ENCODE measurements at places on chromosomes 3 and 15.
A peak's percentile ranks its signal among the peaks of the same experiment; 100 is the strongest.

- peak; percentile 61 for DNase-seq
Measured at GRCh38 chr3:58528629-58529028, 8.4 kb downstream of the ACOX2 start.

- DNase-seq = no peak
Measured at GRCh38 chr3:132145833-132146232, 111.0 kb upstream of the CPNE4 start.

- DNase-seq = no peak
Measured at GRCh38 chr3:190210608-190211007, 89.9 kb upstream of the P3H2 start.

DNA sequence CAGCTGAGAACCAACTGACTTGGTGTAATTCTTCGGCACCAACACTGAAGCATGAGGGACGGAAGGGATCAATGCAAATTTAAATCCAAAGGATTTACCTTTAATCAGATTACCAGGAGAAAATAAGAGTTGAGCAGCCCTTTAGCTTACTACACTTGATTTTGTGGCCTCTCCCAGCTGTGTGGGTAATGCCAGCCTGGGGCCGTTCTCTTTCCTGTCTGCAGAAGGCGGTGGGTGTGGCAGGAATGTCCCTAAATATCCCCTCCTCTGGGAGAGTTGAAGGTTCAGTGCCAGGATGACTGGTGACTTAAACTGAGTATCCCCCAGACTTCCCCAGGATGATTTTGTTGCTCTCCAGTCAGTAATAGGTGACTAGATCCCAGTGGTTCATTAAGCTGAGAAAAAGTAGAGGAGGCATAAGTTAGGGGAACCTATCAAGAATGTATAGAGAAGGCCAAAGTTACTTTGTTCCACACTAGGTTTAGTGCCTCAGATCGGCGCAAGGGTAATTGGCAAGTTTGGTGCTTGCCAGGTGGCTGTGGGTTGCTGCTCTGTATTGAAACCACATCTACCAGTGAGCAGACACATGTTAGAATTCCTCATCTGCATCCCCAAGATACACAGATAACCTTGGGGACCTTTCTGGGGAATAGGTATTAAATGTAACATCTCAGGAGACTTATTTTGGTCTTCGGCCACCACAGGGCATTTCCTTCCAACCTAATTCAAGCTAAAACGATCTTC is 23.1 kb downstream of the MAPKBP1 start:
- no peak for DNase-seq

GRCh38 chr3:149848238-149848637 is 35.2 kb downstream of the RNF13 start:
- DNase-seq = no peak

- DNase-seq = no peak
Measured at GRCh38 chr15:67134067-67134838, 68.9 kb downstream of the SMAD3 start.

DNA sequence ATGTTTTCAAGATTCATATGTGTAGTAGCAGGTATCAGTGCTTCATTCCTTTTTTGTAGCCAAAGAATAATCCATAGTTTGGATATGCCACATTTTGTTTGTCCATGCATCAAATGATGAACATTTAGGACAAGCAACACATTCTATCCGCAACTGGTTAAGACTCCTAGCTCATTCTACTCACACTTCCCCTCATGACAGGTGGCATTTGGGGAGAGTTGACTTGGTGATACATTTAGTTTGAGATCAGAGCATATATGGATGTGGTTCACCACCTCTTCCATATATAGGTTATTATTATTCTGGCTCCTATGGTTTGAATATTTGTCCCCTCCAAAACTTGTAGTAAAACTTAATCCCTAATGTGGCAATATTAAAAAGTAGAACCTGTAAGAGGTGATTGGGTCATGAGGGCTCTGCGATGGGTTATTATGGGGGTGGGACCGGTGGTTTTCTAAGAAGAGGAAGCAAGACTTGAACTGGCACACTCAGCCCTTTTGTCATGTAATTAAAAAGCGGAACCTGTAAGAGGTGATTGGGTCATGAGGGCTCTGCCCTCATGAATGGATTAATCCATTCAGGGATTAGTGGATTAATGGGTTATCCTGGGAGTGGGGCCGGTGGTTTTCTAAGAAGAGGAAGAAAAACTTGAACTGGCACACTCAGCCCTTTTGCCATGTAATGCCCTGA is 75.3 kb upstream of the HRH1 start:
- no peak for DNase-seq

DNA sequence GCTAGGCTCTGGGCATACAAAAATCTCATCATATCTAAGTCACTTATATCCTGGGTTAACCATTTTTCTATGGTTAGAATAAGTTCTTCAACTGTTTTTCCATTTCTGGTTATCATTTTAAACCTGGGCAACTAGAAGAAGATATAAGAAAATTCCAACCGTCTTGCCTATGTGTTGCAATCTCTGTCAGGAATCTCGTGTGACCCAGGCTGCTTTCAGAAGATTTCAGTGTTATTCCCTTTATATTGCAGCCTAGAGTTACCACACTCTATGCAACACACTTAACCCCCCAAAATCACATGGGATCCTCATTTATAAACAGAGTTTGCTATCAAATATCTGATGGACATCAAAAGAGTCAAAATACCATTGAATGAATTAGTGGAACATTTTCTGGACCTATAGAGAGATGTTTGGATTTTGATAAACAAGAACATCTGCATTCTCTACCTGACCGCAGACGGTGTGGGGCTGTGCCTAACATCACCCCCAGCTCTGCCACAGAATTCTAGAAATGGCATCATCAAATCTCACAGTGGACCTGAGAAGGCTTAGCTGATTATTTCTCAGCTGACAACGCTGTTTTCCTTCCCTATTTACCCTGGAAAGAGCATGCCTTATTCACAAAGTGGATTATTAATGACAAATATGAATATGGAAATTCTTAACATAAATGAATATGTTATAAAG is 515.7 kb downstream of the NTRK3 start:
- no peak for DNase-seq

GRCh38 chr3:16300307-16300706 is 35.3 kb downstream of the OXNAD1 start:
- no peak for DNase-seq

GRCh38 chr3:141484701-141485287 is 2.0 kb upstream of the RASA2 start:
- no peak for DNase-seq

GRCh38 chr3:125050488-125051090 is 5.2 kb downstream of the HEG1 start:
- DNase-seq = no peak

DNA sequence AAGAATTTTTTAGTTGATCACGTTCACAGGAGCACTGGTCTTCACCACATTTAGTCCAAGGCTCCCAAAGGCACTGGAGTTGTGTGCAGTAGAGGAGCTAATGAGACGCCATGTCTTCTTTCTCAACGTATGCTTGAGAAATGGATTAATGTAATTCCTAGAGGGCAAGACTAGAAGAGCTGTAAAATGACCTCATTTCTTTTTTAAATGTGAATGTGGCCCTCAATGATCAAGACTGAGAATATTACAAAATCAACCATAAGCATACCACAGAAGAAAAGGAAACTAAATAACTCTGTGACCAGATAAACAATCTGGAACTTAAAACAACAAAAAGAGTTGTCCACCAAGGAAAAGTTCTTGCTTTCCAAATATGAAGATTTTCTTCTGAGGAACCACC is 112.1 kb upstream of the THBS1 start:
- DNase-seq = no peak

DNA sequence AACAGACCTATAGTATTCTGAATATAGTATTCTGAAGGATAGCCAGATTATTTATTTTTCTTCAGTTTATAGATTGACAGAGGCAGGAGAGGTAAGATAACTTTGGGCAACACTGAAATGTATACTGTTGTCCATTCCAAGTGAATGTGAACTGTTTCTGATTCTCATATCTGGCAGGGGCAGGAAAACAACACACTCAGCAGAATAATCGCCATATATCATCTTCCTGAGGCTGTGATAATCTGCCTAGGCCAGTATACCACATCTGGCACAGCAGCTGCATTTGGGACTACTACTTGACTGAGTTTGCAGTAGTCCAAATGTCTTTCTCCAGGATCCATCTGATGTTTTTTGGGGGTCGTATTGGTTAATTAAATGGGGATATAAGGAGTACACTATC is 22.4 kb upstream of the SETD2 start:
- DNase-seq = no peak

DNA sequence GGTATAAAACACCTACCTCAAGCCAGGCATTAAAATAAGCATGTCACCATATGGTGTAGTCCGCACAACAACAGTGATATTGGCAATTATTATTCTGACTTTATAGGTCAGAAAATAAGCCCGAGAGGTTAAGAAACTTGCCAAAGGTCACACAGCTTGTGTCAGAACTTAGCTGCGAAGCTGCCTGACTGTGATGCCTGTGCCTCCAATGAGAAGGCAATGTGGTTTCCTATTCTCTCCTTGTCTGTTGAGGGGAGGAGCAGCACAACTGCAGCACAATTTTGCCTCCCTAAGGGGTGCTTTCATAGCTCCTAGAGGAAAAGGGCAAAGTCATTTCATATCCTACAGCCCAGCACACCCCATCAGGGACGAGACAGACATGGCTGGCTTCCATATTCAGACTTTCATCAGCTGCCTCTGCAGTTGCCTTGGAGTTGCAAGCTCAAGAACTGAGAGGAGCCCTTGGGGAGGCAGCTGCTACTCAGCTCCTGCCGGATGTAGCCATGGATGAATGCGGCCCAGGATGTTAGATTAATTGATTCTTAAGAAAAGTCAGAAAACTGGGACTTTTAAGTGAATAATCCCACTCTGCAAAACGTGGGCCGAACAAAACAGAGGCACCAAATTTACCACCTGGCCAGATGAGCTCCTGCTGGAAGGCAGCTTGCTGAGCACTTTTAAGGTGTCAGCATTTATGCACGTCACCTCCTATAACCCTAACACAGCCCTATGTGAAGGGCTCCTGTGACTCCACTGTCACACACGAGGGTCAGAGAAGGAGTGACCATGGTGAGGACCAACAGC is 38.5 kb downstream of the MYO5C start:
- DNase-seq = no peak

DNA sequence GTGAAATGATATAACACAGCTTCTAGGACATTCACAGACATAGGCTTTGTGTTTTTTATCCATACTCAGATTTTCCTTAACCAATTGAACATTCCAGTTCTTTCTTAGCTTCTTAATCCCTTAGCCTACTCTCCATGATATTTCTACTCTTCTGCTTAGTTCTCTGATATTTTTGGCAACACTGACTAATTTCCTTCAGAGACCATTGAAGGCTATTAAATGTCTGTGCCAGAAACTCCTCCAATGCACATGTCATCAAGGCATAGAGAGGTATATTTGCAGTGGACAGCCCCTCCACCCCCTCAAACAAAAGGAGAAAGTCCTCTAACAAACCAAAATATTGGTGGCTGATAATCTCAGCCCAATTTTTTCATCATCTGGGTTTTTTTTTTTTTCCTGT is 105.9 kb upstream of the TSC22D2 start:
- DNase-seq = no peak

- peak; percentile 72 for DNase-seq
Measured at GRCh38 chr3:45145681-45146614, at the start of gene CDCP1. Gene CDCP1 (minus strand): TSS chr3:45146378. CDS start chr3:45146287, 91 bp downstream.

- no peak for DNase-seq
Measured at GRCh38 chr15:76916369-76916768, 11.2 kb upstream of the SCAPER start.

GRCh38 chr3:195839260-195840010 is 27.7 kb upstream of the MUC4 start:
- no peak for DNase-seq

DNA sequence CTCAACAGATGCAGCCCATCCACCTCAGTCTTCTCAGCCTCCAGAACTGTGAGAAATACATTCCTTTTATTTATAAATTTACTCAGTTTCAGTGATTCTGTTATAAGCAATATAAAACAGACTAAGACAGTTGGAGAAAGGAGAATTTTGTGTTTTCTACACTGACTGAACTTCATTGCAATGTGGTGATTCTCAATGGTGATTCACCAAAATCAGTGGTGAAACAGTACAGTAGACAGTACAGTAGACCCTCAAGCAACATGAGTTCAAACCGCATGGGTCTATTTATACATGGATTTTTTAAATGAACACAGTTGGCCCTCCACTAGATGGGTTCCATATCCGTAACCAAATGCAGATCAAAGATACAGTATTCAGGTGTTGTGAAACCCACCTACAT is 403.1 kb upstream of the TGFBR2 start:
- DNase-seq = no peak

GRCh38 chr3:18652781-18653180 is 227.6 kb upstream of the SATB1 start:
- DNase-seq = no peak

DNA sequence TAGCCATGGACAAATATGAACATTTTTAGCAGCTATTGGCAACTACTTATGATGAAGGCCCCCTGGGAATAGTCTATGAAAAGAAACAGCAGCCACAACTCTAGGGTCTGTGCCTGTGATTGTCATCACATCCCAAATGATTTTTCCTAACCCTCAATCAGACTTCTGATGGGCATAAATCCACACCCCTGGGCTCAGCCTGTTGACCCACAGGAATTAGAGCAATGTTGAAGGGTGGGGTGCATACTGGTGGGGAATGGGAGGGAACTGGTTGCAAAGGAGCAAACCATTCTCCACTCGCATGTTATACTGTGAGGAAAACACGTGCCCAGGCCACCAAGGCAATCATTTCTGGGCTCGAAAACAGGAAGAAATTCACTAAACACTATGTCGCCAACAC is 106.5 kb upstream of the CTNNB1 start:
- DNase-seq = no peak

DNA sequence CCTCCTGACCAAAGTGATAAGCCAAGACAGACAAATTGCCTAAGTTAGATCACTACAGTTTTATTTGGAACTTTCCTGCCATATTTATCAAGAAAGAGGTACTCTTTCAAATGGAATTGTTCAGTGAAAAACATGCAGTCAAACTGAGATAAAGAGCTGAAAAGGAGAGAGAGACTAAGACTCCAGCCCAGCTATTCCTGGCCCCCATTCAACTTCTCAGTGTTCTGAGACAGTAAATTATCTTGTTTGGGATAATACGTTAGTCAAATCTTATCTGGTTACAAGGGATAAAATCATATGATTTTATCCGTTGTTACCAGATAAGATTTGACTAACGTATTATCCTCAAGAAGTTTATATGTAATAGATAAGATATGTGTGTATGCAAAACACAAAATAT is 67.6 kb upstream of the CMC1 start:
- no peak for DNase-seq

DNA sequence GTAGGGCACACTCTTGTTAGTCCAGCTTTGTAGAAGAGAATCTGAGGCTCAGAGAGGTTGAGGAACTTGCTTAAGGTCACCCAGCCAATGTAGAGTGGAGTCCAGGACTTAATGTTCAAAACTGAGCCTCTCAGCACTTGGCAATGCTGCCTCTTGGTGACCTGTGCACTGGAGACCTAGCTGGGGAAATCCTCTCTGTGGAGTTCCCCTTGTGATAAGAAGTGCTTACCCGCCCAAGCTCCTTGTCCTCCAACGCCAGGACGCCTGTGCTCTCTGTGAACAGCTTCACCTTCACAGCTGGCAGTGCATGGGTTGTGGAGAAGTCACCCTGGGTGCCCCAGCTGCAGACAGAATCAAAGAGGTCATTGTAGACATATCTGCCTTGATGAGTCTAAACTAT is 219.1 kb upstream of the FEZF2 start:
- DNase-seq = no peak

- no peak for DNase-seq
Measured at GRCh38 chr3:46811615-46812236, 51.5 kb downstream of the MYL3 start.

GRCh38 chr15:63372018-63372705 is 9.5 kb downstream of the CA12 start:
- DNase-seq = peak; percentile 89

- no peak for DNase-seq
Measured at GRCh38 chr3:51705276-51706020, 1.4 kb upstream of the GRM2 start.
